ENCODE measurements at places on chromosomes 4 and X. TPM values are rescaled to one million over a fixed set of nuclear protein-coding genes. Genes with fewer than 3 reads are reported as not detected.

CT45A5 gene
- total RNA-seq = 0.89 TPM

LONRF3 gene
- 8.8 TPM for total RNA-seq

KCNE5 gene
- 9.1 TPM for total RNA-seq

- no peaks in the 10 kb centered on the region for H3K27me3 ChIP-seq
- DNase-seq = no peak
- no peak overlapping the region for H3K27ac ChIP-seq
These were observed 62.3 kb upstream of the DKK2 start for GRCh38 chr4:107098401-107098800.

GRCh38 chr4:67198727-67199126 lies 346.6 kb downstream of the CENPC start:
- no peaks in the 10 kb centered on the region for H3K36me3 ChIP-seq
- H3K27me3 ChIP-seq = no peaks in the 10 kb centered on the region
- DNase-seq = no peak
- H3K4me1 ChIP-seq = no peaks in the 10 kb centered on the region
- no peak overlapping the region for H3K27ac ChIP-seq

DNA sequence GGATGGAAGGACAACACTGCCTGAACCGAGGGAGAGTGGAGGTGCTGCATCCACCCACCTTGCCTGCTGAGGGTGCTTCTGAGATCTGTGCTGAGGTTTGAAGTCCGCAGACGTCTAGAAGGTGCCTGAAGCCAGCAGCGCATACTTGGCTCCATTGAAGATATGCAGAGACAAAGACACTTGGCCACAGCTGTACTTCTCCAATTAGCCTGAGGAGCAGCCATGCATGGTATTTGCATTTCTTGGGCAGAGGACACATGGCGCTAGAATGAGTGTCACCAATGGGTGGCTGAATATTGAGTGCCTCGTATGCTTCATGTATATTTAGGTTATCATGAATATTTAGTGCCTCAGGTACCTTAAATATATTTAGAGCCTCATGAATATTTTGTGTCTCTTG lies 128.7 kb upstream of the ATP6AP2 start:
- no peak for DNase-seq
- H3K4me3 ChIP-seq = no peak overlapping the region
- peaks cover 8% of the 10 kb centered on the region for H3K27me3 ChIP-seq
- H3K27ac ChIP-seq = no peak overlapping the region
- H3K4me1 ChIP-seq = no peaks in the 10 kb centered on the region
- H3K36me3 ChIP-seq = no peaks in the 10 kb centered on the region

- H3K4me3 ChIP-seq = no peak overlapping the region
- no peak for DNase-seq
- no peaks in the 10 kb centered on the region for H3K27me3 ChIP-seq
- H3K27ac ChIP-seq = peak overlapping the region; percentile 69
These were observed 270.5 kb downstream of the TENM3 start for GRCh38 chr4:182513587-182514291.

CT45A1 gene
- total RNA-seq = not detected

- no peak overlapping the region for H3K27ac ChIP-seq
- no peaks in the 10 kb centered on the region for H3K27me3 ChIP-seq
- H3K36me3 ChIP-seq = no peaks in the 10 kb centered on the region
- H3K4me1 ChIP-seq = no peaks in the 10 kb centered on the region
- DNase-seq = no peak
- H3K4me3 ChIP-seq = no peak overlapping the region
These were observed 75.9 kb downstream of the COQ2 start for GRCh38 chr4:83208371-83209365.

MXRA5 gene
- total RNA-seq = 35.5 TPM

STAP1 gene
- total RNA-seq = 0.30 TPM

ADAM29 gene
- total RNA-seq = 1.4 TPM
